ENCODE measurements at places on chromosomes 1 and 21. TPM values are rescaled to one million over a fixed set of nuclear protein-coding genes. Genes with fewer than 3 reads are reported as not detected.

CRYZ gene
- total RNA-seq, result 30.4 TPM

PRKAA2 gene
- total RNA-seq, result 2.5 TPM

ARHGEF16 gene
- 0.11 TPM for total RNA-seq

LIN9 gene
- 8.1 TPM for total RNA-seq

PADI2 gene
- not detected for total RNA-seq

TEDDM1 gene
- total RNA-seq, result not detected

SASS6 gene
- 2.9 TPM for total RNA-seq

GUCA2B gene
- not detected for total RNA-seq

KCNT2 gene
- 4.7 TPM for total RNA-seq

LRRC39 gene
- total RNA-seq, result 0.39 TPM

TTC39A gene
- total RNA-seq, result 0.32 TPM

ZBTB8OS gene
- total RNA-seq, result 60.4 TPM

PNRC2 gene
- total RNA-seq, result 121 TPM
